ENCODE measurements at places on chromosomes 13 and 19.

DNA sequence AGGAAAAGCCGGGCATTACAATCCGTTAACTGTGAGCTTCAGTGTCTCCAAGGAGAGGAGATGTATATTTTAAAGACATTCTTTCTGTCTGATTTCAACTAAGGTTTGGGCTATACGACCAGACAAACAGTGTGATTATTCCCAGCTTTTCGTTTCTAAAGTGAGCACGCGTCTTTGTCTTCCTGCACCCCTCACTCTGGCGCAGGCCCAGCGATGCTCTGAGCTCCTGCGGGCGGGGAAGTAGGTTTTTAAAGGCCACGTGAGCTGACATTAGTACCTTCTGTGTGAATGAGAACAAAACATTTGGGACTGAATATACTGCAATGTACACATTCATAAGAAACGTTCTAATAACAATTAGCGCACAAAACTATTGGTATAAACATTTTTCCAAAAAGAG, 15.3 kb upstream of the RANBP3 start:
- H3K4me1 ChIP-seq = no peaks in the 10 kb centered on the region
- no peaks in the 10 kb centered on the region for H3K36me3 ChIP-seq
- H3K27ac ChIP-seq = no peak overlapping the region
- no peak overlapping the region for H3K4me3 ChIP-seq

DNA sequence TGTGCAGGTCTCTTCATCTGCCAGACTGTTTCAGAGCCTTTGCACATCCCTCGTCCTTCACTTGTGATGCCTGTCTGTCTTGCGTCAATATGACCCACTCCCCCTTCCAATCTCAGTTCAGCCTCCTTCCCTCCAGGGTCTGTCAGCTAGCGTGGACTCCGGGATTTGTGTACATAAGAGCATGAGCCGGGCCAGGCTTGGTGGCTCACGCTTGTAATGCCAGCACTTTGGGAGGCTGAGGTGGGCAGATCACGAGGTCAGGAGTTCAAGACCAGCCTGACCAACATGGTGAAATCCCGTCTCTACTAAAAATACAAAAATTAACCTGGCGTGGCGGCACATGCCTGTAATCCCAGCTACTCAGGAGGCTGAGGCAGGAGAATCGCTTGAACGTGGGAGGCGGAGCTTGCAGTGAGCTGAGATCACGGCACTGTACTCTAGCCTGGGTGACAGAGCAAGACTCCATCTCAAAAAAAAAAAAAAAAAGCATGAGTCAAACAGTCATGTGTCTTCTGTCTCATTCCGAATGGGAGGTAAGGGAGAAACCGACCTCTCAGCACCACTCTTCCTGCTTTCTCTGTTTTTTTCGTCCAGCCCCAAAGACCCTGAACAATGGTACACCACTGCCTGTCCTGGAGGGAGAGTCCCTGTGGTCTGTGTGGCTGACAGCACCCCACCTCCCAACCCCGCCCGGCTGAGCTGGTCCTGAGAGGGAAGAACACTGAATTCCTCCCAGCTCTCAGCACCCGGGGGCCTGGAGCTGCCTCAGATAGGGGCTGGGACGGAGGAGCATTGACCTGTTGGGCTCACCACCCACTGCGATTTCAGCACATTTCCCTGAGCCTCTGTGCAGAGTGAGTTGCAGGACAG, 2.4 kb upstream of the SIGLEC9 start:
- no peaks in the 10 kb centered on the region for H3K27me3 ChIP-seq
- H3K27ac ChIP-seq = no peak overlapping the region
- H3K36me3 ChIP-seq = no peaks in the 10 kb centered on the region
- no peak overlapping the region for H3K4me3 ChIP-seq
- no peak for DNase-seq

- H3K4me3 ChIP-seq = no peak overlapping the region
- no peaks in the 10 kb centered on the region for H3K4me1 ChIP-seq
- H3K36me3 ChIP-seq = no peaks in the 10 kb centered on the region
- no peak for DNase-seq
- H3K27ac ChIP-seq = no peak overlapping the region
- no peaks in the 10 kb centered on the region for H3K27me3 ChIP-seq
Measured at GRCh38 chr13:45441633-45442032, 23.1 kb upstream of the COG3 start.

GRCh38 chr13:43884222-43884621, 4.5 kb downstream of the LACC1 start:
- no peak for DNase-seq
- H3K4me3 ChIP-seq = no peak overlapping the region
- H3K27me3 ChIP-seq = no peaks in the 10 kb centered on the region

DNA sequence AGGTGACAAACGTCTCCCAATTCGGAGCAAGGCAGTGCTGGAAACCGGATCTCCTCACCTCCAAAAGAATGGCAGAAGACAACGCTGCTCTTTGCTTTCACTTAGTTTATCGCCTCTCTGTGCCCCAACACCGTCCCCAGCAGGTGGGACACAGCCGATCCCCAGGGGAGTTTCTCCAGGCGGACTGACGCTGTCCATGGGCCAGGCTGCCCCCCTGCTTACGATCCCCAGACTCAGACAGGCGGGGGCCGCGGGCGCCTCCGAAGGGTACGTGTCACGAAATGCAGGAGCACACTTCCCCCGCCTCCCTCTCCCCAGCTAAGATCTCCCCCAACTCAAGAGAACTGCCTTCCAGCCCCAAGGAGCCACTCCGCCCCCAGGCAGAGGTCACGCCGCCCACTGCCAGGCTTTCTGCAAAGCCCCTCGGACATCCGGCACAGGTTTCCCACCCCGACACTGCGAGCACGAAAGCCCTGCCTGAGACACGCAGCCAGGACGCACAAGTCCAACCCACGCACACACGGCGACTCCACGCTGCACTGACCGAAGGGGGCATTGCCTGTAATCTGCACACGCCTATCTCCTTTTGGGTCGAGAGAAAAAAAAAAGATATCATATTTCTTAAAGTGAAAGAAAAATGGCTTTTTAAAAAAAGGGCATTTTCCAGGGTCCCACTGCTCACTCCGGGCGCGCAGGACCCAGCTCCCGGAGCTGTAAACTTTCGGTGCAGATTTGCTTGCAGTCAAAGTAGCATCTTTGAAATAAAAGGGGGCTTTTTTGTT, 2.0 kb downstream of the SPRY2 start:
- peaks cover 2% of the 10 kb centered on the region for H3K36me3 ChIP-seq
- peak; percentile 93 for DNase-seq

GRCh38 chr13:101178406-101178805, 237.9 kb downstream of the NALCN start:
- H3K36me3 ChIP-seq = no peaks in the 10 kb centered on the region
- H3K27ac ChIP-seq = no peak overlapping the region
- no peak overlapping the region for H3K4me3 ChIP-seq
- peak; percentile 37 for DNase-seq

- H3K4me1 ChIP-seq = no peaks in the 10 kb centered on the region
- DNase-seq = no peak
- H3K27me3 ChIP-seq = no peaks in the 10 kb centered on the region
- H3K4me3 ChIP-seq = no peak overlapping the region
- no peaks in the 10 kb centered on the region for H3K36me3 ChIP-seq
- no peak overlapping the region for H3K27ac ChIP-seq
Measured at GRCh38 chr13:99340638-99341037, 33.4 kb upstream of the GPR183 start.

DNA sequence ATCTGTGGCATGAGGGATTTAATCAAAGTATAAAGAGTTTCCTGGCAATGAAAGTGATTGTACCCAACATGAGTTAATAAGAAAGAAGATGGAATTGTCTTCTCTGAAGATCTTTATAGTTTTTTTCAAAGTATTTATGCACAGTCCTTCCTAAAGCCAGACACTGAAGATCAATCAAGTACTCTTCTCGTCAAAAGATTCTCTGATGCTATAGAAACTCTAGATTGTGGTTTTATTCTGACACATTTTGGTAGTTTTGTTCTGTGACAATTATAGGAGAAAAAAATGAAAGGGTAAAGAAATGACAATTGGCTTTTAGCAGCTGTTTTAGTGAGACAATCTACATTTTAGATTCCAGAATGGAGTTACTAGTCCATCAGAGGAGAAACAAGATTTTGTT, 10.4 kb upstream of the ENOX1 start:
- H3K27me3 ChIP-seq = no peaks in the 10 kb centered on the region
- H3K36me3 ChIP-seq = no peaks in the 10 kb centered on the region
- no peaks in the 10 kb centered on the region for H3K4me1 ChIP-seq
- no peak for DNase-seq
- no peak overlapping the region for H3K4me3 ChIP-seq

DNA sequence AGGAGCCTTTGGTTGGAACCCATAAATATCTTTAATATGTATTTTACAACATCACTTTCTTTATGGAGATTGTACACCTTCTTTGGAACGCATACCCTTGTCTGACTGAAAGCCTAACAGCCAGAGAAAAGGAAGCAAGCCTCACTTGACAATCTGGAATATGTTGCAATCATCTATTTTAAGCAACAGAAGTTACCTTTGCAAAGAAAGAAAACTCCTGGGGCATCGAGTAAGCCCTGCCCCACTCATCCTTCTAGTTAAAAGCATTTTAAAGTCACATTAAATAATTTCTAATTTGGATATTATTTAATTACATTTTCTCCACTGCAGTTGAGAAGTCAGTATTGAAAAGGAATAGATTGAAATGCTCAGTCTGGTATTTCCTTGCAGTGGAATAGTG, 542.7 kb downstream of the MYO16 start:
- no peaks in the 10 kb centered on the region for H3K27me3 ChIP-seq
- DNase-seq = no peak
- no peak overlapping the region for H3K4me3 ChIP-seq

DNA sequence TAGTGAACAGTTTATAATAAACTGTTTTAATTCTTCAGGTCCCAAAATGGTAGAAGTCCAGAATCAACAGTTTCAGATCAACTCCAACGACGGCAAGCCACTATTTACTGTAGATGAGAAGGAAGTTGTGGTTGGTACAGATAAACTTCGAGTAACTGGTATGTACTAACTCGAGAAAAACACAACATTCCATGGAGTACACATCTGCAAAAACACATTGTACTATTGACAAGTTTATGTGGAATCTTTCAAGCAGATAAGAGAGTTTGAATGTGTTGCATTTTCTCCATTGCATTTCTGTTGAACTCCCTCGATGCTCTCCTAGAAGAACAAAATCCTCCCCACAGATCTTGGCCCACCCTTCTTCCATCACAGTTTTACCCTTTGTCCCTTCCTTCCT, 98.5 kb downstream of the SGCG start:
- no peak overlapping the region for H3K27ac ChIP-seq
- DNase-seq = no peak
- H3K36me3 ChIP-seq = no peaks in the 10 kb centered on the region

GRCh38 chr13:100838387-100838786, 163.8 kb upstream of the TMTC4 start:
- DNase-seq = no peak
- no peaks in the 10 kb centered on the region for H3K27me3 ChIP-seq
- no peaks in the 10 kb centered on the region for H3K36me3 ChIP-seq

DNA sequence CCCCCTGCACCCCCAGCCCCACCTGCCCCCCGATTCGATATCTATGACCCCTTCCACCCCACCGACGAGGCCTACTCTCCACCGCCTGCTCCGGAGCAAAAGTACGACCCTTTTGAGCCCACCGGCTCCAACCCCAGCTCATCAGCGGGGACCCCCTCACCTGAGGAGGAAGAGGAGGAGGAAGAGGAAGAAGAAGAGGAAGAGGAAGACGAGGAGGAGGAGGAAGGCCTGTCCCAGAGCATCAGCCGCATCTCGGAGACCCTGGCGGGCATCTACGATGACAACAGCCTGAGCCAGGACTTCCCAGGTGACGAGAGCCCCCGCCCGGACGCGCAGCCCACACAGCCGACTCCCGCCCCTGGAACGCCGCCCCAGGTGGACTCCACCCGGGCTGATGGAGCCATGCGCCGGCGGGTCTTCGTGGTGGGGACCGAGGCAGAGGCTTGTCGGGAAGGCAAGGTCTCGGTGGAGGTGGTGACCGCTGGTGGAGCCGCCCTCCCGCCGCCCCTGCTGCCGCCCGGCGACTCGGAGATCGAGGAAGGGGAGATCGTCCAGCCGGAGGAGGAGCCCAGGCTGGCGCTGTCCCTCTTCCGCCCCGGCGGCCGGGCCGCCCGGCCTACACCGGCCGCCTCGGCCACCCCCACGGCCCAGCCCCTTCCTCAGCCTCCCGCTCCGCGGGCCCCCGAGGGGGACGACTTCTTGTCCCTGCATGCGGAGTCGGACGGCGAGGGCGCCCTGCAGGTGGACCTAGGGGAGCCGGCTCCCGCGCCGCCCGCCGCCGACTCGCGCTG, 9.2 kb downstream of the SCAF1 start:
- no peak for DNase-seq
- no peaks in the 10 kb centered on the region for H3K27me3 ChIP-seq
- no peak overlapping the region for H3K27ac ChIP-seq
- peaks cover 40% of the 10 kb centered on the region for H3K36me3 ChIP-seq
- no peaks in the 10 kb centered on the region for H3K4me1 ChIP-seq

- peaks cover 2% of the 10 kb centered on the region for H3K4me1 ChIP-seq
- H3K4me3 ChIP-seq = no peak overlapping the region
- H3K36me3 ChIP-seq = no peaks in the 10 kb centered on the region
- H3K27me3 ChIP-seq = no peaks in the 10 kb centered on the region
Measured at GRCh38 chr13:97125810-97126738, 96.1 kb upstream of the MBNL2 start.

DNA sequence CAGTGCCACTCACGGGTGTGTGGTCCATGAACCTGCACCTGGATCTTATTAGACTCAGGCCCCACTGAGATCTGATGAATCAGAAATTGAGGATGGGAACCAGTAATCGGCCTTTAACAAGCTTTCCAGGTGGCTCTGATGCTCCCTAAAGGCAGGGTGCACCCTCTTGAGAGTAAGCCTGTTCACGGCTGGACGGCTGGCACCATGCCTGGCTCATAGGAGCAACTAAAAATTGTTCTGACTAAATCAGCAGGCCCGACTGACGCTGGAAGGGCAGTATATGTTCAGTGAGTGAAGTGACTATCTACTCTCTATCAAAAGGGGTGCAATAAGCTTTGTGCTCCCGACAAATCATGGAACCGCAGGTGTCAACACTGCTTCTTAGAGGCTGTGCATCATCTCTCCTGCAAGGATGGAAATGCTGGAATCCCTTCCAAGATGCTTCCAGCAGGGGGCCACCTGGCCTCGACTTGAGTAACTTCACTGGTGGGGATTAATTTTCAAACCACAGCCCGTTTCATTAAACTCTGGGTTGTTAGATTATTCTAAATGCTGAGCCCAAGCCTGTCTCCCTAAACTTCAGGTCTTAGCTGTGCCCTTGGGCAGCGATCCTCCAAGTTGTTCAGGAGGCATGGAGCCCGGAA, 28.4 kb downstream of the TMTC4 start:
- no peak overlapping the region for H3K4me3 ChIP-seq
- no peaks in the 10 kb centered on the region for H3K36me3 ChIP-seq
- H3K27ac ChIP-seq = no peak overlapping the region
- no peaks in the 10 kb centered on the region for H3K4me1 ChIP-seq
- H3K27me3 ChIP-seq = no peaks in the 10 kb centered on the region
